GM13977 (cell line): ENCODE measurements at places on chromosomes 3 and 15.

- DNase-seq = no peak
Measured at GRCh38 chr3:65655061-65655460, 383.7 kb downstream of the MAGI1 start.

- DNase-seq = no peak
Measured at GRCh38 chr3:193777524-193777923, 184.5 kb downstream of the OPA1 start.

DNA sequence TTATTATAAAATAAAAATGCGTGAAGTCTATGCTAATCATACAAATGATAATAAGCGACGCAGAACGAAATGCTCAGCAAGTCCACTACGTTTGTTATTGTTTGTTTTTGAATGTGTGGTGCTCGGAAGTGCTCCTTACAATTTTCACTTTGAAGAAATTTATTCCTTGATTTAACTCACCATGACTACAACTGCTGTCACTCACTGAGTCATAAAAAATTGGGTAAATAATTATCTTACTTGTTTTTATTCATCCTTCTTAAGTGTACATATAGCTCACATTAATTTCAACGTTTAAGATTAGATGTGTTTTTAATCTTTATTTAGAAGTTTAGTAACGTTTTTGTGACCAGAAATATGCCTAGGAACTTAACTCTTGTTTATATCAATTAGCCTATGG lies 66.7 kb upstream of the NANOGP8 start:
- DNase-seq = no peak

DNA sequence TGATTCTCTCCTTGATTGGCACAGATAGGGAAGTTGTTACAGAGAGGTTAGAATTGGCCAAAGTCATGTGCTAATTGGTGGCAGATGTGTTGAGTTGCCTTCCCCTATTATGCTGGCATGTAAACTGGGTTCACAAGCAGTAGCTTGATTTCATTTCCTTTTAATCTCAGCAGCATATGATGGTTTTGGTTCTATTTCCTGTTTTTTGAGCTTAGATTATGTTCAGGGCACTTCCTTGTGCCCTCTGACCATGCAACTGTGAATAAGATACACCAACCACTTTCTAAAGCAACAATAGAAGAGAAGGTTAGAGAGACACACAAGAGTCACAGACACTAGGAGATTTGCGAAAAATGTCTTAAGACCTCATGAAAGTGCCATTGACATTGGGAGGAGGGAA lies 16.5 kb downstream of the HPS3 start:
- DNase-seq = no peak

DNA sequence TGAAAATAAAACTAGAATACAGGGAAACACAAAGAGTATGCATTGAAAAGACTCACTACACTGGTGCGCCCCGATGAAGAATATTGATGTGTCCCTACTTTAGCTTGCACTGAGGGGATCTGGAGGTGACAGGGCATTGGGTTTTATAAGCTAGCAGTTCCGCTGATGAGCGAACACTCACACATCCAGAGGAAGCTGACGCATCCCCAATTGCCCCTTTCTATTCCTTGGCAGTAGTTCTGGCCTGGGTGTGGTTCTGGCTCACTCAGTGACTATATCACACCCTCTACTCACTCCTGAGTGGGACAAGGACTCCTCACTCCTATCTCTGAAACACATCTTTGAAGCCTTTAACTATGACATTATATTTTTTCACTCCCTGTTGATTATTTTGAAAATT lies 71.0 kb downstream of the B3GNT5 start:
- no peak for DNase-seq
